ENCODE measurements at places on chromosomes 2 and 18. TPM values are rescaled to one million over a fixed set of nuclear protein-coding genes. Genes with fewer than 3 reads are reported as not detected.

The ZSCAN30 gene
- 7.8 TPM for total RNA-seq

The ZSWIM2 gene
- not detected for total RNA-seq

The SOWAHC gene
- 22.1 TPM for total RNA-seq

The METTL21A gene
- 20.3 TPM for total RNA-seq

The TMEM182 gene
- total RNA-seq: 3.8 TPM

The NT5C1B gene
- not detected for total RNA-seq

The GPBAR1 gene
- total RNA-seq: 1.3 TPM

The EN1 gene
- total RNA-seq: not detected

The SOS1 gene
- total RNA-seq: 43.9 TPM

GRCh38 chr2:221420245-221420644 lies 151.9 kb downstream of the EPHA4 start:
- no peak overlapping the region for H3K4me3 ChIP-seq
- no peak for DNase-seq
- H3K27me3 ChIP-seq: no peaks in the 10 kb centered on the region
- no peaks in the 10 kb centered on the region for H3K36me3 ChIP-seq
- H3K4me1 ChIP-seq: no peaks in the 10 kb centered on the region

DNA sequence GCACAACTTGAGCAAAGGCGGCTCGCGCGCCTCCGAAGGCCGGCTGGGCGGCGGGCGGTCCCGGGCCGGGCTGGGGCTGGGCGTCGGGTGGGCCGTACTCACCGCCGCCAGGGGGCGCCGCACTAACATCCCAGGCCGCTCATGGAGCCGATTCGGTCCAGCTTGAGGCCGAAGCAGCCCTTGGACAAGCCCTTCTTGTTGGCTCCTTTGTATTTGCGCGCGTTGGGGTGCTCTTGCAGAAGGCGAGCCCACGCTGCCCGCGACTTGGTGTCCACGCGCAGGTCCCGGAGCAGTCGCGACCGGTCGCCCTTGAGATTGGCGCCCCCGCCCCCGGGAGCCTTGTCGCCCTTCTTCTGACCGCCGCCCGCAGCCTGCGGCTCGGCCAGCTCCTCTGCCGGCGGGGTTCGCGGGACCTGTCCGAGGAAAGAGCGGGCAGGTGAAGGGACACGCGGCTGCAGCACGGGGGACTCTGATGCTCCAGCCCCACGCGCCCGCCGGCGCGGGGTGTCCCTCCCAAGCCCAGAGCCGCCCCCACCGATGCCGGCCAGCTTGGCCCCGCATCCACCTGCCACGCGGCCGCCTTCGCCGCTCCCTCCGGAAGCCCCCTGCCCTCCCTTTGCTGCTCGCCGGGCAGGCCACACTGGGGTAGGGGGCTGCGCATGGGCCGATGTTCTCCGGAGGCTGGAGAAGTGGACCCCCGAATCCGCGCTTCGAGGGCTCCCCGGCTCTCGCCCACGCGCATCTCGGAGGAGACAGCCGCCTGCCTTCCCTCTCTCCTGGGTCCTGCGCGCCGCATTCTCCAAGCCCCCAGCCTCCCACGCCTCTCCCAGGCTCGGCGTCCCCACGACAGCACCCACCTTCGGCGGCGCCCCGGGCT lies 655 bp downstream of the NPPC start:
- H3K4me1 ChIP-seq: peaks cover 9% of the 10 kb centered on the region
- no peak overlapping the region for H3K27ac ChIP-seq
- H3K27me3 ChIP-seq: peaks cover 41% of the 10 kb centered on the region
- peak overlapping the region; percentile 37 for H3K4me3 ChIP-seq

DNA sequence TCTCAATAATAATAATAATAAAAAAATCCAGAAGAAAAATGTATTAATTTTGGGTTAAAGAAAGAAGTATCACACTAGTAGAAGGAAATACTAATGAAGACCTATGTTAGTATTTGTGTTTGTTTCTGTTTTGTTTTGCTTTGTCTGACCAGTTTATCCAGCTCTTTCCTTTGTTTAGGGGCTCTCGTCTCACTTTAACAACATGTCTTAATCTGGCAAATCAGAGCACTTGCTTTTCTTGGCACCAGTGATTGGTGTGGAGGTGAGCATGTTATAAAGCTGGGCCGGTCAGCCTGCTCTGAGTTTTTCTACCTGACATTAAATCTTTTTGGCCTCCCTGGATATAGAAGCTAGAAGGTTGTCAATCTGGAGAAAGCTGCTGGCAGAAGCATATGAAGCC lies 15.1 kb upstream of the MEX3C start:
- no peaks in the 10 kb centered on the region for H3K27me3 ChIP-seq
- no peaks in the 10 kb centered on the region for H3K36me3 ChIP-seq
- H3K4me3 ChIP-seq: no peak overlapping the region

GRCh38 chr2:95301876-95302641 lies 4.9 kb downstream of the KCNIP3 start:
- H3K4me1 ChIP-seq: no peaks in the 10 kb centered on the region
- DNase-seq: no peak

DNA sequence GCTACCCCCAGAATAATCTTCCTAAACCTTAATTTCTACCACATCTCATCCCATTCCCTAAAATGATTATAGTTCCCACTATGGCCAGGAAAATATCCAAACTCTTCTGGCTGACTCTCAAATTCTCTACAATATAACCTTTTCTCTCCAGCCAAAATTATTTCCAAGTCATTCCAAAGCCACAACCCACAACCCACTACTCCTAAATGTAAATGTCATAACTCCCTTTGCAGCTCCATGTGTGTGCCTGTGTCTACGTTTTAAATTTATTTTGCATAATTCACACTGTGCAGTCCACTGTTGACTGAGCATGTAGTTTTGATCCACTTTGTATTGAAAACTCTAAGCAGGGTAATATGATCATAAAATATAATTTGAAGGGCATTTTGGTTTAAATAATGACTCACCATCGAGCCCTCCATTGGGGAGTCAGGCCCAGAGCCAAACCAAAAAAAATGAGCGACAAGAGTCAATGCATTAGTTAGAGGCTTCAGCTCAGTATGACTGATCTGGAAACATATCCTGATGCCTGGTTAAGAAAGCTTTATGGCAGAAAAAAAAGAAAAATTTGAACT lies 171.0 kb downstream of the AFF3 start:
- no peak for DNase-seq
- H3K4me3 ChIP-seq: no peak overlapping the region
- H3K36me3 ChIP-seq: no peaks in the 10 kb centered on the region
- no peaks in the 10 kb centered on the region for H3K4me1 ChIP-seq
- no peak overlapping the region for H3K27ac ChIP-seq

- no peak overlapping the region for H3K4me3 ChIP-seq
- no peaks in the 10 kb centered on the region for H3K27me3 ChIP-seq
- peaks cover 22% of the 10 kb centered on the region for H3K36me3 ChIP-seq
- H3K4me1 ChIP-seq: no peaks in the 10 kb centered on the region
Measured at GRCh38 chr2:96251721-96252292, 14.0 kb downstream of the TMEM127 start.

DNA sequence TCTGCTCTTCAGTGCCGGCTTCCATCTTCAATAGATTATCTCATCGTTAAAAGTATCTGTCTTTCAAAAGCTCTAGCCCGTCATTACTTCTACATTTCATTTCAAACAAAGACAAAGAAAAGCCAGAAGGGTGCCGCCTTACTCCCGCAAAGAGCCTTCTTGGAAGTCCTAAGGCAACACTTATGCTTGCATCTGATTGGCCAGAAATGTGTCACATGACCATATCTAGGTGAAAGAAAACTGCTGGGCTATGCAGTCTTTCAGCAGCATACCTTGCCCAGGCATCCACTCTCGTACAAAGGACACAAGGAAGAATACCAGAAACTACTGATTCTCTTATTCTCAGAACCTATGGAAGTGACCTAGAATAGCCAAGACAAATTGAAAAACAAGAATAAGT lies 217.1 kb upstream of the SLC35G4 start:
- no peak for DNase-seq
- H3K27ac ChIP-seq: no peak overlapping the region
- H3K27me3 ChIP-seq: no peaks in the 10 kb centered on the region
- H3K4me3 ChIP-seq: no peak overlapping the region

DNA sequence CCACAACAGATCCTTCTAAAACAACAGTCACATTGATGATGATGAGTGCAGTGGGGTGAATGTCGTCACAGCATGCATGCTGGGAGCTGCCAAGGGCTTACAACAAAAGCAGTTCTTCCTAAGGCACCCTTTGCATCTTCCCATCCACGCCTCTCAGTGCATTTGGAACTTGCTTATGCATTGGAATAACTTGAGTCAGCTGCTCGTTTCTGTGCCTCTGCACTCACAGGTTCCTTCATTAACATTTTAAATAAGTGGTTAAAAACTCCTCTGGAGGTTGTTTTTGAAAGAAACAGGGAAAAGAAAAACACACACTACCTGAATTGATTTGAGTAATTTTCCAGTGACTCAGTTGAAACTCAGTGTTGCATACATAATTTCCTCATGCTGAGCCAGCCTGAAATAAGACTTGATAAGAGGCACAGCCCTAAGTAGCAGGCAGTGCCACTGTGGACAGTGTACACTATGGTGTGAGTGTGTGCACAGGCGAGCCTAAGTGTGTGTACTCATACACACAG lies 46.8 kb upstream of the TRIM43B start:
- no peak overlapping the region for H3K4me3 ChIP-seq
- H3K4me1 ChIP-seq: no peaks in the 10 kb centered on the region
- H3K27ac ChIP-seq: no peak overlapping the region
- DNase-seq: no peak
- H3K27me3 ChIP-seq: no peaks in the 10 kb centered on the region
- H3K36me3 ChIP-seq: no peaks in the 10 kb centered on the region

DNA sequence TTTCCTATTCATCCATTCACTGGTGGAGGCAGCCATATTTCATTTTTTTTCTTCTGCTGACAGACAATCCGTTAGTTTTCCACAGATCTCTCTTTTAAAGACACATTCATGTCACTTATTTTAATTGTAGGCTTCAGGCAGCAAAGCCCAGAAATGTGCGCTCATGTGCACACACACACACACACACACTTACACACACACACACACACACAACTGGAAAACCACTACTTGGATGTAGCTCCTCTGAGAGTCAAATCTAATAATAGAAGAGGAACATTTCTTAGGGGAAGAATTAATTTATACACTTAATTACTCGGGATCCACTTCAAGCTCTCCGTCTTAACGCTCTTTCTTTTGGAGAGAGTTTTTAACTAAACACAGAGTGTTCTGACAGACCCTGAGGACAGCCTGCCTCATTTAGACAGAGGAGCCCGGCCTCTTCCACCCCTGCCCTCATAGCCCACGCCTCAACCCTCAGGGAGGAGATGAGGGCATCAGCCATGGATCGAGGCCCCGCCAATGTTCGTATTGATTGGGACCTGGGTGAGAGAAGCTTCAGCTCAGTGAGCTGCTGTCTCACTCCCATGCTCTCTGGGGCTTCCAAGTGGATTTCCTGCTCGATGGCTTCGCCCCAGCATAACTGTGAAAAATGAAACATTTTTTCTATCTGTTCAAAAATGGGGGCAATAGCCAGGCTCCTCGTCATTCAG lies 261.4 kb upstream of the SKOR2 start:
- no peak overlapping the region for H3K27ac ChIP-seq
- H3K4me3 ChIP-seq: no peak overlapping the region
- H3K27me3 ChIP-seq: no peaks in the 10 kb centered on the region
- H3K36me3 ChIP-seq: no peaks in the 10 kb centered on the region
- no peak for DNase-seq
- no peaks in the 10 kb centered on the region for H3K4me1 ChIP-seq

GRCh38 chr18:77131100-77131651 lies 1.4 kb downstream of the MBP start:
- peak; percentile 53 for DNase-seq
- peaks cover 12% of the 10 kb centered on the region for H3K4me1 ChIP-seq
- peak overlapping the region; percentile 97 for H3K27ac ChIP-seq
- no peaks in the 10 kb centered on the region for H3K27me3 ChIP-seq
- no peaks in the 10 kb centered on the region for H3K36me3 ChIP-seq
- H3K4me3 ChIP-seq: peak overlapping the region; percentile 91

DNA sequence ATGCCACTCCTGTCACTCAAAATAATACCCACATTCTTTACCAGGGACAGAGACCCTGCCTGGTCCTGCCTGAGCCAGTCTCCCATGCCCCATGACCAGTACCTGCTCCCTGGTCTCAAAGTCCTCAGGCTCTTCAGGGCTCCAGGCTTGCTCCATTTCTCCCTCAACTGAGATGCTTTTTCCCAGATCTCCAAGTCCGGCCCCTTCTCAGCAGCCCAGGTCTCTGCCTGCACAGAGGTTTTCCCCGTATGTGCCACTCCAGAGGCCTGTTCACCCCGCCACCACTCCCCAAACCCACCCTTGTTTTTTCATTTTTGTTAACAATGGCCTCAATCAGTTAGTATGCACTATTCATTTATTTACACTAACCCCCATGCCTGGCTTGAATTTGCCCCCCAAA lies 499.5 kb upstream of the MYT1L start:
- H3K27me3 ChIP-seq: no peaks in the 10 kb centered on the region
- no peaks in the 10 kb centered on the region for H3K4me1 ChIP-seq
- H3K27ac ChIP-seq: no peak overlapping the region

All from colonic mucosa (tissue), 4 donors.